ENCODE measurements at places on chromosomes 12 and 14.

DNA sequence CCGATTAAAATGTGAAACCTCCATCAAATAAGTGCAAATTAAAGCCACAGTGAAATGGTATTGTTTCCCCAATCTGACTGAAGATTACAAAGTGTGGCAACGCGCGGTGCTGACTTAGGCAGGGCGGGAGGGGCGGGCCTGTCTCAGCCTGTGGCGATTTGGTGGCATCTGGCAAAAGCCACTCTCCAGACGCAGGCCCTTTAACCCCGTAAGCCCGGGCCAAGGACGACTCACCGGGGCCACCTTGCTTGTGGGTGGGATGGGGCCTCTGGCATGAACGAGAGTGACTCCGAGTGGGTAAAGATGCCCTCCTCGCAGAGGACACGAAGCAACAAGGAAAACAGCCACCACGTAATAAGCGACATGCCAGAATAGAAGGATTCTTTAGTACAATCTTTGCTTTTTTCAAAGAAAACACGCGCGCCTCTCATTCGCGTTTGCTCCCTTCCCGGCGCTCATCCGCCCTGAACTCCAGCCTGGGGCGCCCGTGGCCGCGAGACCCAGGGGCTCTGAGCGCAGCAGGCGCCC is 815 bp downstream of the DEGS2 start:
- DNase-seq = no peak

- DNase-seq = no peak
These were observed 845 bp upstream of the AHNAK2 start for GRCh38 chr14:104978746-104979691.

DNA sequence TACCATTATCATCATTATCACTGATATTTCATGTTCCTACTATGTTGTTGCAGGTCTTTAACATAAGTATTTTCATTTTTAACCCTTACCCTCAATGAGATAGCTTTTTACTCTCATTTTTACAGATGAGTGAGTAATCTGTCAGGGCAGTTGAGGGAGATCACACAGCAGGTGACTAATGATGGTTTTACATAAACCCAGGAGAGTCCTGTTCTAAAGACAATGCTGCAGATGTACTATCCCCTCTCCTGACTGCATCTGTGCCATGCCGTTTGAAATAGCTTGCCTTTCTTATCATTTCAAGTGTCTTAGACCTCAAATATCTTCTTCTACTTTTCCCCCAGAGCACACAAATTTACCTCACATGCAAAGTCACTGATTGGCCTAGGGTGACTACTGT is 1552.1 kb upstream of the SEL1L start:
- DNase-seq = no peak

GRCh38 chr12:6697584-6698351 is 2.8 kb downstream of the PIANP start:
- no peak for DNase-seq

- no peak for DNase-seq
These were observed 18.5 kb downstream of the CORO1C start for GRCh38 chr12:108712925-108713203.

DNA sequence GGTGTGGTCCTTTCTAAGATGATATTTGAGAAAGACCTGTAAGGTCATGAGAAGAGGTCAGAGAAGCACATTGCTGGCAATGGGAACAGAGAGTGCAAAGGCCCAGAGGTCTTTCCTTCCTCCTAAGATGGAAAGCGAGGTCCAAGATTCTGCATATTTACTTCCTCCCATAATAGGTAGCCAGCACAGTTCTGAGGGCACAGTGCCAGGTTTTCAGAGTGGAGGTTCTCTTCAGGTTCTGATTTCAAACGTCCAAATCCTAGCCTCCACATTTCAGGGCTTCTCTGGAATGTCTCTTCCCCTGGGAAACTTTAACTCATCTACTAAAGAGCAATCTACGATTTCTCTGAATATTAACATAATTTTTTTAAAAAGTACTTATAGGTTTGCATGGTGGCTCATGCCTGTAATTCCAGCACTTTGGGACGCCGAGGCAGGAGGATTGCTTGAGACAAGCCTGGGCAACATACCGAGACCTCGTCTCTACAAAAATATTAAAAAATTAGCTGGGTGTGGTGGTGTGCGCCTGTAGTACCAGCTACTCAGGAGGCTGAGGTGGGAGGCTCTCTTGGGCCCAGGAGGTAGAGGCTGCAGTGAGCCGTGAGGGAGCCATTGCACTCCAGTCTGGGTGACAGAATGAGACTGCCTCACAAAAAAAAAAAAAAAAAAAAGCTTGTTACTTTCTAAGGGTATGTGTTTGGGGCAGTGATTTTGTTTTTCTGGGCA is 526 bp upstream of the MRPL42 start:
- DNase-seq = no peak

DNA sequence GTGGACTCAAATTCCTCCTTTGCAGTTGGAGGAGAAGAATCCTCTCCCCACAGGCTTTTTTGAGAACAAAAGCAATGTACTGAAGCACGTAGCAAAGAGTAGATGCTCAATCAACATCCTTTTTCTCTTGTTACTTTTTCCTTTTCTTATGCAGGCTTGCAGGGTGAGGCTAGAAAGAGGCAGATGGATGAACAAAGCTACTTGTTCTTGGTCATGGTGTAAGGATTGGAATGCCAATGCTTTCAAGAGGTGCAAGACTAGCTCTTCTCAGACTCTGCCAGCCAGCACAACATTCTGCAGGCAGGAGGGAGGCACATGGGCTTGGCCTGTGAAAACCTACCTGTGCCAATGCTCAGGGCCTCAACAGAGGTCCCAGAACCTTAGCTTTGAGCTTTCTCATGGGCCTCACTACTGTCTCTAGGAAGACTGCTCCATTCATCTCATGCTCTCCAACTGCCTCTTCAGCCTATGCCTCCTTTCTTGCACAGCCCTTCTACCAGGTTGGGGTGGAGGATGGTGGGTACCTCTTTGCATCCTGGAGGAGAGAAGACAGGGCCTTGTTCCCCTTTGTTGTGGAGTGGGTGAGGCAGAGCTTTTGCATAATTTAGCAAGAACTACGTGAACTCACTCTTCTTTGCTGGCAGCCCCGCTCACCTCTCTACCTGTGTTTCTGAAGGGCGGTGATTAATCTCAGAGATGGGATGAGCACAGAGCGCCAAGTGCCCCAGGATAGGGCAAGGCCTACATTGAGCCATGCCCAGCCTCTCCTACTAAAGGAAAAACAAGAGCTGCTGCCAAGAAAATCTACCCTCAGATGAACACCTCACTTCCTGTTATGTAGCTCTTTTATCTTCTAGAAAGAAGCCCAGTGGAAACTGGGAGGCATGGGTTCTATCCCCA is 1119.7 kb downstream of the VRK1 start:
- DNase-seq = no peak

GRCh38 chr14:71138448-71139293 is 231.4 kb downstream of the PCNX1 start:
- no peak for DNase-seq

GRCh38 chr12:91023326-91024004 is 18.7 kb upstream of the EPYC start:
- DNase-seq = peak; percentile 21

DNA sequence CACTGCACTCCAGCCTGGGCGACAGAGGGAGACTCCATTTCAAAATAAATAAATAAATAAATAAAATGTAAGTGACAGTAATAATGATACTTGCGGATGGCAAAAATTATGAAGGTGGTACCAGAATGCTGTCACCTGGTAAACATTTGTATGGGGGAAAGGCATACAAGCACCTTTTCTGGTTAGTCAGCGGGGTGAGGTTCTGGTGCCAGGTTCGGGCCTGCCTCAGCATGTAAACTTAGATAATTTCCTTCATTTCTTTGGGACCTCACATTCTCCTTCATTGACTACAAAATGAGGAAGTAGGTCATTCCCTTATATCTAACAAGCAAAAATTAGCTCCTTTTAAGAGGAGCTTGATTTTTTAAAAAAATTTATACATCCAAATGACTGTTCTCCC is 10.8 kb downstream of the VTI1B start:
- DNase-seq = no peak

DNA sequence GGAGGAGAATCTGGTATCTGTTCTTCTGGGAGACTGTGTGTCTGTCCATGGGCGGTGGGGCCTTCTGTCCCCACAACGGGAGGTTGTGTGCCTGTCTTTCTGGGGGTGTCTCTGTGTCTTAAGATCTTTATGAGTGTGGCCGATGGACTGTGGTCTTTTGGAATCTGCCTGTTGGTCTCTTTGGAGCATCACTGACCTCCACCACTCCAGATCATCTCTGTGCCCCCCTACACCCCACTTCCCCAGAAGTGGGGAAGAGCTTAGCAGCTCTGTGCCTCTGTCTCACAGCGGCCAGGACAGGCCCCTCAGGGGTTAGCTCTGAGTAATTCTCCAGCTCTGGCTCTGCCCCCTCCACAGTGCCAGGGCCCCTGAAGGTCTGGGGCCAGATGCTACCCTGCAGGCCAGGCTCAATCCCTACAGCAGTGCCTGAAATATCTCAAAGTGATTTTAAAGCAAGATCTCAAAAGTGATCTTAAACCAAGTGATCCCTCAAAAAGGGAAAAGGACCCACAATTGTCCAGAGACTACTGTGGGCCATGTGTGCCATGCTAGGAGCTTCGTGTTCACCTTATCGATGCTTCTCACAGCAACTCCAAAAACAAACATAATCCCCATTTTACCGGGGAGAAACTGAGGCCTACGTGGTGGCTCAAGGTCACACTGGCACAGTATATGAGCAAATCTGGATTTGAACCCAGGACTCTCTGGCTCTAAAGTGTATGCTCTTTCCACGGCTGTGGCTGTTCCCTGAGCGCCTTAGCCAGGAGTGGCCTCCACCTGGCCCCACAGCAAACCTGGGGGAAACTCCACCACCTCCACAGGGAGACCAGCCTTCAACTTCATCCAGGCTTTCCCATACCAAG is 26.0 kb upstream of the KRT78 start:
- no peak for DNase-seq

- DNase-seq = no peak
These were observed 10.0 kb upstream of the SNRPF start for GRCh38 chr12:95848575-95849388.

GRCh38 chr12:114414866-114415524 is 9.1 kb upstream of the TBX5 start:
- DNase-seq = no peak

GRCh38 chr14:68174446-68174845 is 354.9 kb downstream of the RAD51B start:
- no peak for DNase-seq

GRCh38 chr12:45575823-45576475 is 153.6 kb upstream of the ARID2 start:
- DNase-seq = no peak

GRCh38 chr14:73816393-73816816 is 35.2 kb upstream of the PTGR2 start:
- no peak for DNase-seq

DNA sequence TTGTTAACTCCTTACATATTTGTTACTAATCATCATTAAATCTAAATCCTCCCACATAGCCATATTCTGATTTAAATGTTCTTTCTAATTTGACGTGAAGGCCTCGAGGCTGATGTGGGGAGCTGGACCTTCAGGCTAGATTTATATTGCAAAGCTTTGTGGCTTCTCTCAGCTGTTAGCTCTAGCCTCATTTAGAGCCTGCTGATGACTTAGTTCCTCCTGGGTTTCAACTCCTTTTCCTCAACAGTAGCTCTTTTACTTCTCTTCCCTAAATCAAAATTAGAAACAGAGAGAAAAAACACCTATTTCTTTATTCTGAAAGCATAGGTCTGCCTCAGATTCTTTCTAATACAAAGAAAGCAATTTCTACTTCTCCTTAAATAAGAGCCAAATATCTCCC is 477.5 kb upstream of the CCDC196 start:
- DNase-seq = no peak

DNA sequence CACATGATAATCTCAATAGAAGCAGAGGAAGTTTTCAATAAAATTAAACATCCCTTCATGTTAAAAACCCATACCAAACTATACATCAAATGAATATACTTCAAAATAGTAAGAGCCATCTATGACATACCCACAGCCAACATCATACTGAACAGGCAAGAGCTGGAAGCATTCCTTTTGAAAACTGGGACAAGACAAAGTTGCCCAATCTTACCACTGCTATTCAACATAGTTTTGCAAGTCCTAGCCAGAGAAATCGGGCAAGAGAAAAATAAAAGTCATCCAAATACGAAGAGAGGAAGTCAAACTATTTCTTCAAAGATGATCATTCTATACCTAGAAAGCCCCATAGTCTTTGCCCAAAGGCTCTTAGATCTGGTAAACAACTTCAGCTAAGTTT is 454.7 kb upstream of the PRICKLE1 start:
- no peak for DNase-seq

GRCh38 chr14:87153391-87153790 is 839.6 kb downstream of the GALC start:
- no peak for DNase-seq

- DNase-seq = no peak
These were observed 245.9 kb downstream of the CHST11 start for GRCh38 chr12:104702565-104703139.

- DNase-seq = no peak
These were observed 106.2 kb downstream of the GPATCH2L start for GRCh38 chr14:76257842-76258397.

DNA sequence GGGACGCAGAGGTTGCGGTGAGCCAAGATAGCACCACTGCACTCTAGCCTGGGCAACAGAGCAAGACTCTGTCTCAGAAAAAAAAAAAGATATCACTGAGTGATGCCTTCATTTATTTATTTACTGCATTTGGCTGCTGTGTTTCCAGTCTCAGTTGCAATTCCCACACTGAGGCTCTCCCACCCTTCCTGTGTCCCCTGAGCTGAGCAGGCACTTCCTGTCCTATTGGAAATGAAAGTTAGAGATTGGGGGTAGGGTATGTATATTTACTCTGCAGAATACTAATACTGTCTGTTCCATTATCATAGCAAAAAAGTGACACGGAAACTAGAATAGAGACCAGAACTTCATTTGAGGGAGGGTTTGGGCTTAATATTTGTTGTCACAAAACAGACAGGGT is 1.6 kb upstream of the RBMS2 start:
- DNase-seq = no peak

DNA sequence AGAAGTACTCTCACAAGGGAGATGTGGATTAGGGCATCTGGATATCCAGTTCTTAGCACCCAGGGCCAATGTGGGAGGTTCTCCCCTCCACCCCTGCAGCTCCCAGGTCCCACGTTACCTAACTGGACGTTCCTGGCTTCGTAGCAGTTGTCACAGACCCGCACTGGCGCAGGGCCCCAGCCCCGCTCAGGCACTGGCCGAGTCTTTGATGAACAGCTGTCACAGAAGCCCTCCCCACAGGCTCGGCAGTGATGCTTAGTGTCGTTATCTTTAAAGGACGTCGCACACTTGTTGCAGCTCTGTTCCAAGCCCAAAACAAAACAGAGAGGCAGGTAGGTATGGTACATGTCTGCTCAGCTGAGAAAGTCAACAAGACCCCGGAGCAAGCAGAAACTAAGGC is 48.4 kb downstream of the DCAF4 start:
- no peak for DNase-seq

- no peak for DNase-seq
These were observed 10.1 kb downstream of the NOC4L start for GRCh38 chr12:132154341-132154761.

- DNase-seq = peak; percentile 9
These were observed 72.0 kb upstream of the DBX2 start for GRCh38 chr12:45122768-45123380.

DNA sequence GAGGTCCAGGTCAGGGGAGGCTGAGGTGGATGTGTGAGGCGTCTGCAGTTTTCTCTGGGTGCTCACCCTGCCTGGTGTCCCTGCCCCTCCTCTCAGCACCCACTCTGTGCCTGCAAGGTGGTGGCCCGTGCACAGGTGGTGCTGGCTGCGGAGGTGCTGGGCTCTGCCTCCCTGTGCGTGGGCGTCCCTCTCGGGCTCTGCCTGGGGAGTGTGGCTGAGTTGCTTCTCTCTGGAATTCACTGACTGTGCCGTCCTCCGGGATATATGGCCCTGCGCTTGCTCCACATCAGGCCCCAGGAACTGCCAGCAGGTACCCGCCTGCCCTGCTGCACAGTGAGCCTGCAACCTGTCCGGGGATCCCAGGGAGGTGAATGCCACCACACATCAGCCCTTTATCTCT is 379.1 kb downstream of the TMEM121 start:
- no peak for DNase-seq

All from smooth muscle cell of the brain vasculature (primary cell).